ENCODE measurements at places on chromosomes 1 and 21.

GRCh38 chr1:230399321-230400006, 26.7 kb downstream of the PGBD5 start:
- DNase-seq: no peak

- DNase-seq: no peak
These were observed 22.3 kb downstream of the CD34 start for GRCh38 chr1:207888652-207889051.

DNA sequence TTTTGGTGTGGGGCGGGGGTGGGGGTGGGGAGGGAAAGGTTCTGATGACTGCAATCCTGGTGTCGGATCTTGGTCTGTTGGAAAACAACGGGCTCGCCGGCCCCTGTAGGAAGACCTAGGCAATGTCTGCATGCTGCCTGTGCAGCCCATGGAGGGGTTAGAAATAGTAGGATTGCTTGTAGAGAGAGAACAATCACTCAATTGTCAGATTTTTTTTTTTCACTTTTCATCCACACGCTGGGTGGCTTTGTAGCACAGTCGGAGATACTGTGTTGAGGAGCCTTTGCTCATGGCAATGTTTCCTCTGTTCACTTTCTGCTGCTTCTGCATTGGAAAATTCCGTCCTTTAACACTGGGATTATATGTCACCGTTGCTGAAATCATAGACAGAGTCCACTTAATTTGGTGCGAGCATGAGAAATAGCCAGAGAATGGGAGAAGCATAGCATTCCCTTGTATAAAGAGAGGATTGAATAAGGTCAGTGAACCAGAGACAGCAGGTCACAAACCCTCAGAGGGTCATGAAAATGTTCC, 107.5 kb downstream of the MRPS6 start:
- DNase-seq: no peak

DNA sequence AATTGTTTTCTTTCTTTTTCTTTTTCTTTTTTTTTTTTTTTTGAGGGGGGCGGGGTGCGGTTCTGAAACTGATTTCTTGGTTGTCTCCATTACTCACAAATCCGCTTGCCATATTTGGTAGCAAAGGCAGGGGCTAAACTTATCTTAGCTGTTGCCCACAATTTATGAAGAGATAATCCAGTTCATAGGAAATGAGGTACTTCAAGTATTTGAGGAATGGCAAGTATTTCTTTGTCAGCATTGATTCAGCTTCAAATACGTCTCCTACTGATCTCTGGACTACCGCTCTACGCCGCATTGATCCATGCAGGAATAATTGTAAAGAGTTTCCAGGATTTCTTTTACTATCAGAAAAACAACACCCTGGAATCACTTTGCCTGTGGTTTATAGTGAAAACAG, 289.2 kb upstream of the DPYD start:
- DNase-seq: no peak

DNA sequence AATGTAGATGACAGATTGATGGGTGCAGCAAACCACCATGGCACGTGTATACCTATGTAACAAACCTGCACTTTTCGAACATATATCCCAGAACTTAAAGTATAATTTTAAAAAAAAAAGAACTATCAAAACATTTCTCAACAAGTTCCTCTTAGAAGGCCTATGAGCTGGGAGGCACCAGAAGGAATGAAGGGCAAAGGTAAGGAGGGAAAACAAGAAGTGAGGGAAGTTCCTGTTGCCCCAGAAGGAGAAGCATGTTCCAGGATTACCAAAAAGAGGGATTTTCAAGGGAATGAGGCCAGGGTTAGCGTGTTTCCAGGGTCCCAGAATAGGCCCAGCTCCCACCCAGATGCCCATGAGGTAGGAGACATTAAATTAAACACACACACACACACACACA, 361.0 kb downstream of the SETD4 start:
- DNase-seq: no peak

Data from Panc1 (cell line).